NCI-H2081 treated with DMSO at 0.1 percent for 48 hours (cell line): ENCODE measurements at places on chromosomes 16 and 17.

DNA sequence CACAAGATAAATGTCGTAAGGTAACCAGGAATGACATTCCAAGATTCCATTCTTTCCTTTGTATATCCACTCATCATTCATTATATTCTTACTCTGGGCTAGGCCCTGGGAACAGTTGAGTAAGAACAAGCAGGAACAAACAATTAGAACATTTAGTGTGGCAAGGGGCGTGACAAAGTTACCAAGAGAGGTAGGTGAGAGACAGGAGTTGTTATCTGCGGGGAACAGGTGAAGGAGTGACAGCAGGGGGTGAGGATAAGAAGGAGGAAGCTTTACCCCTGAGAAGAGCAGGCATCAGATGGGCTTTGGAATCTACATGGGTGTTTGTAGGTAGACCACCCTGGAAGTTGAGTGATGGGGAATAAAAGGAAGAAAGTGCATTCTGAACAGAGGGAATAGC, 568.9 kb downstream of the WWOX start:
- no peak for DNase-seq

GRCh38 chr16:20774703-20775362, 11.0 kb downstream of the ACSM3 start:
- DNase-seq, result no peak

- DNase-seq, result no peak
These were observed 154.4 kb upstream of the PIRT start for GRCh38 chr17:10992106-10992880.

DNA sequence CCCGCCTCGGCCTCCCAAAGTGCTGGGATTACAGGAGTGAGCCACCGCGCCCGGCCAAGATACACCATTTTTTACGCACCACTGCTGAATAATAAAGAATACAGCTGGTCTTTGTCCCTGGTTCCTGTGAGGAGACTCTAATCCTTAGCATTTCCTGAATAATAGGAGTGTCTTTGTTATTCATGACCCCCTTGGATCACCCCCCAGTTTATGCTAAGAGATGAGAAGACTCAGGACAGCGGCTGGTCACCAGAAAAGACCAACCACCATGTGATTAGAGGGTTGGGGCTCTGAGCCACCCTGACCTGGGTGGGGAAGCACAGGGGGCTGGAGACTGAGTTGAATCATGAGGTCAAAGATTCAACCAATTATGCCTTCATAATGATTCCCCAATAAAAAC, 17.3 kb downstream of the PHLPP2 start:
- no peak for DNase-seq

GRCh38 chr17:40399185-40399584, 18.5 kb downstream of the TOP2A start:
- no peak for DNase-seq

DNA sequence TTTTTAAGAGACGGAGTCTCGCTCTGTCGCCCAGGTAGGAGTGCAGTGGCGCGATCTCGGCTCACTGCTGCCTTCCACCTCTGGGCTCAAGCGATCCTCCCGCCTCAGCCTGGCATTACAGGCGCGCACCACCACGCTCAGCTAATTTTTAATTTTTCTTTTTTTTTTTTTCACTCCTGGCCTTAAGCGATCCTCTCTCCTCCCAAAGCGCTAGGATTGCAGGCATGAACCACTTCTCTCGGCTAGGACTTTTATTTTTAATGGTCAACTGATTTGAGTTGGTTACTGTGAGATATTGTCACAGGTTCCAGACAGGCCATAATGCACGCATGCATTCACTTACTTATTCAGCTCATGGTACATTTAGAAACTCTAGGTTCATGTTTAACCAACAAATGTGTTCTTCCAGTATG, 888 bp downstream of the PIGW start:
- DNase-seq, result no peak

- no peak for DNase-seq
These were observed 3.1 kb downstream of the TTYH2 start for GRCh38 chr17:74216505-74216904.

GRCh38 chr17:78238823-78239488, 7.5 kb downstream of the TMEM235 start:
- no peak for DNase-seq

DNA sequence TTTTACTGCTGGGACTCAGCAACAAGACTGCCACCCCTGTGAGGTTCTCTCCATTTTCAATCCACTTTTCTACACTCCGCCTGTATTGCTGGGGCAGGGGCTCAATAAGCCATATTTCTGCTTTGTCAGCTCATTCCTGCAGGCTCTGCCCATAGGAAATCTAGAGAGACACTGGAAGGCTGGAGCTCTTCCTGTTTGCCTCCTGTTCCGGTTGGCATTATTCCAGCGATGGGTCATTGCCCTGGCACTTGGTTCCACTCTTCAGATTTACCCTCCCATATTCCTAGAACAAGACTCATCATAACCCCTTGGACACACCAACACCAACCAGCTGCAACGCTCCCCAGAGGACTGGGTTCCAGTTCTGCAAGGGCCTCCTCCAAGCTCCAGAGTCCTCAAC, 210.4 kb downstream of the CA10 start:
- DNase-seq, result no peak

GRCh38 chr17:61904094-61904710, 23.6 kb downstream of the INTS2 start:
- no peak for DNase-seq

GRCh38 chr16:83903751-83904150, 4.8 kb downstream of the MLYCD start:
- no peak for DNase-seq

- no peak for DNase-seq
These were observed 39.6 kb upstream of the TMEM97 start for GRCh38 chr17:28279411-28279810.

DNA sequence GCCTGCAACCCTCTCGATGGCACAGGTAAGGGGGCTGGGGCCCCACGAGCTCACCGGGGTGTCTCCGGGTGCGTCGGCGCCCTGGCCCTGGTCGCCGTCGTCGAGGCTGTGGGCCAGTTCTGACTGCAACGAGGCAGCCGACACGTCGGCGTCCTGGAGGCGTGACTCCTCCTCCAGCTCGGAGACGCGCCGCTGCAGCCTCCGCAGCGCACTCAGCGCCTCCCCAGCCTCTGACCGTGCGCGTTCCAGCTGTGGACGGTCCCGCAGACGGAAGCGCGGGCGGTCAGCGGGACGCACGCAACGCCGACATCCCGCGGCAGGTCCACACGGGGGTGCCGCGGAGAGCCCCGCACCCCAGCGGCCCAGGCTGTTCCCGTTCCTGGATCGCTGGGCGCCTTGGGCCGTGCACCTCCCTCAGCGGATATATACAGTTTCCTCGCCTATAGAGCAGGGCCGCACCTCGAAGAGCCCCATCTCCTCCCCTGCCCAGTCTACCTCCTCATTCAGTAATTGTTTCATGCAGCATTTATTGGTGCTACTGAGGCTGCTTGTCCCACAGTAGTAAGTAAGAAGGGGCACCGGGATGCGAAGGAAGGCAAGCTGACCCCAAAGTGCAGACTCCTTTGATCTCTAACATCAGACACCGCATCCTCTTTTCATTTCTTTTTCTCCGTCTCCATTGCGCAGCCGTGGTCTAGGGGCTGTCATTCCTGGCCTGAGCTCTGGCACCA, 5.8 kb downstream of the THOC6 start:
- no peak for DNase-seq

DNA sequence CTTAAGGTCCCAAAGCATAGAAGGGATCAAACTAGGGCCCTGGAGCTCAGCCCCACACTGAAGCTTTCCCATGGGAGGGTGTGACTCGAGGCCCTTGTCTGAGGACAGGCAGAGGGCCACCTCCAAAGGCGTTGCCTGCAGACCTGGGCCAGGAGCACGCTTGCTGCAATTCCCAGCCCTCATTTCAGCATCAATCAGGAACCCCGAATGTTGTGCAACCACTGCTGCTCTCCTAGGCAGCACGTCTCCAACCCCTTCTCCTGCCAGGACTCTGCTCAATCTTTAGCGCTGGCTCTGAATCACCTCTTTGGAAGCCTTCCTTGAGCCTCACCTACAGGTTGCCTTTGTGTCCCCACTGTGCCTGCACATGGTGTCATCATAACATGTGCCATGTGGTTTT, 14.0 kb upstream of the ATP2C2 start:
- no peak for DNase-seq

- DNase-seq, result no peak
These were observed 244.2 kb downstream of the GSG1L start for GRCh38 chr16:27819356-27819755.

DNA sequence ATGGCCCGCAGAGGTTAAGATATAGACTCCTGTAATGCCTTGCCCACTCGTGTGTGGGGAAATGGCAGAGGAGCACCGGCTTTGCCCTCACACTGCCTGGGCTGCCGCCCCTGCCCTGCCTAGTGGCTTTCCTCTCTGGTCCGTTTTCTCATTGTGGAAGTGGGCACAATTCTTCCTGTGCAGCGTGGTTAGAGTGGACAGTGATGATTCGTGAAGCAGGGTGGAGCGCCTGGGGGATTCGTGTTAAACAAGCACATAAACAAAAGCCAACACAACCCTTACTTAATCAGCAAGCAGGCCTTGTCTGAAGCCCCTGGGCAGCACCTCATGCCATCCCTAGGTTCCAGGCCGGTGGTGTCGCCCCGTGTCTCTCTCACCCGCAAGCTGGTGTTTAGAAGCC, 269.7 kb downstream of the SEC14L1 start:
- no peak for DNase-seq

DNA sequence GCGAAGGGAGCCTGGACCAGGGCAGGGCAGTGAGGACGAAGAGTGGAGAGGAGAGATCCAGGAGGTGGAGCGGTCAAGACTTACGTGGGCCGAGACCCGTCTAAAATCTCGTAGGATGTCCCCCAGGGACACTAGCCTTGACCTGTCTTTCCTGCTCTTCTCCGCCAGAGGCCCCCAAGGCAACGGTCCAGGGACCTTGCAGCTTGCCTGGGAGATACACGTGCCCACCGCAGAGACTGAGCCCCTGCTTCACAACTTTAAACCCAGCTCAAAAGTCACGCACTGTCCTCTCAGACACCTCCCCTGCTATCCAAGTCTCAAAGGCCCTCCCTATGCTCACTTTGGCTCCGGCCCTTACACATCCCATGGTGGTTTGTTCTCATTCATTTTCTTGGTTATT, 9.4 kb downstream of the TIGD7 start:
- DNase-seq, result no peak

DNA sequence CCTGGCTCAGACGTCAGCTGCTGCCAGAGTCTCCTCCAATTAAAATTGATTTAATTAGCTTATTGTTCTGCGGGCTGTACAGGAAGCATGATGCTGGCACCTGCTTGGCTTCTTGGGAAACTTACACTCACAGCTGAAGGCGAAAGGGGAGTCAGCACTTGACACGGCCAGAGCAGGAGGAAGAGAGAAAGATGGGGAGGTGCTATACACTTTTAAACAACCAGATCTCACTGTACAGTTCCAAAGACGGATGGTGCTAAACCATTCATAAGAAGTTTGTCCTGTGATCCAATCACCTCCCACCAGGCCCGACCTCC, 1.4 kb upstream of the PRDM7 start:
- DNase-seq, result no peak

- no peak for DNase-seq
These were observed 25.9 kb downstream of the MYH11 start for GRCh38 chr16:15830832-15831451.

- DNase-seq, result no peak
These were observed 3.6 kb upstream of the USP7 start for GRCh38 chr16:8967132-8967821.

- DNase-seq, result no peak
These were observed 1.9 kb upstream of the CCDC102A start for GRCh38 chr16:57538235-57538721.

- no peak for DNase-seq
These were observed 275.8 kb downstream of the FOXL1 start for GRCh38 chr16:86854058-86854621.

- no peak for DNase-seq
These were observed 212.5 kb downstream of the TANC2 start for GRCh38 chr17:63178530-63178929.

GRCh38 chr16:87369796-87370719, 13.5 kb downstream of the FBXO31 start:
- DNase-seq, result no peak

- no peak for DNase-seq
These were observed 2.8 kb downstream of the RPL23A start for GRCh38 chr17:28722417-28723158.

DNA sequence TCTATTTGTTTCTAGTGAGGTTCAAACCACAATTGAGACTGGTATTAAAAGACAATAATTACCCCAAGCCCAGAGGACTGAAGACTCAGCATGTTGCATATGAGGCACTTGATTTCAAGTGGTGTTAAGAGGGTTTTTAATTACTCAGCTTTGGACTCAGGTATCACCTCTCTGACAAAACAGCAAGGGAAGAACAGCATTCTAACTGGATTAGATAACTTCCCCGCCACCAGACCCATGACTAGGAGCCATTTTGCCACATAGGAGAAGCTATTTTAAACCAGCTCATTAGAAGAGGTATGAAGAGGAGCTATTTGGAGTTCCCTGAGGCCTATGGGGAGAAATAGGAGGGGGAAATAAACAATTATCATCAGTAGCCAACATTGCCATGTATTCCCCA, 226.1 kb upstream of the TOX3 start:
- no peak for DNase-seq

GRCh38 chr17:61477204-61477834, 25.1 kb downstream of the TBX4 start:
- no peak for DNase-seq
